Left renal pelvis (tissue), 4 donors: ENCODE measurements at places on chromosomes 16 and 17.

GRCh38 chr17:2180768-2181167 is 122.8 kb downstream of the SMG6 start:
- DNase-seq = no peak

DNA sequence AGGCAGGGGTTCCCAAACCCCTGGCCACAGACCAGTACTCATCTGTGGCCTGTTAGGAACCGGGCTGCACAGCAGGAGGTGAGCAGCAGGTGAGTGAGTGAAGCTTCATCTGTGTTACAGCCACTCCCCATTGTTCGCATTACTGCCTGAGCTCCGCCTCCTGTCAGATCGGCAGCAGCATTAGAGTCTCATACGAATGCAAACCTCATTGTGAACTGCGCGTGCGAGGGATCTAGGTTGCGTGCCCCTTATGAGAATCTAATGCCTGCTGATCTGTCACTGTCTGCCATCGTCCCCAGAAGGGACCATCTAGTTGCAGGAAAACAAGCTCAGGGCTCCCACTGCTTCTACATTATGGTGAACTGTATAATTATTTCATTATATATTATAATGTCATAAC is 25.1 kb upstream of the RMI2 start:
- no peak for DNase-seq

GRCh38 chr17:27920569-27920968 is 27.4 kb upstream of the LYRM9 start:
- no peak for DNase-seq

- DNase-seq = peak; percentile 26
Measured at GRCh38 chr17:20091174-20092029, 82.2 kb downstream of the SPECC1 start.

- DNase-seq = no peak
Measured at GRCh38 chr16:12482455-12483220, 321.0 kb downstream of the CPPED1 start.

DNA sequence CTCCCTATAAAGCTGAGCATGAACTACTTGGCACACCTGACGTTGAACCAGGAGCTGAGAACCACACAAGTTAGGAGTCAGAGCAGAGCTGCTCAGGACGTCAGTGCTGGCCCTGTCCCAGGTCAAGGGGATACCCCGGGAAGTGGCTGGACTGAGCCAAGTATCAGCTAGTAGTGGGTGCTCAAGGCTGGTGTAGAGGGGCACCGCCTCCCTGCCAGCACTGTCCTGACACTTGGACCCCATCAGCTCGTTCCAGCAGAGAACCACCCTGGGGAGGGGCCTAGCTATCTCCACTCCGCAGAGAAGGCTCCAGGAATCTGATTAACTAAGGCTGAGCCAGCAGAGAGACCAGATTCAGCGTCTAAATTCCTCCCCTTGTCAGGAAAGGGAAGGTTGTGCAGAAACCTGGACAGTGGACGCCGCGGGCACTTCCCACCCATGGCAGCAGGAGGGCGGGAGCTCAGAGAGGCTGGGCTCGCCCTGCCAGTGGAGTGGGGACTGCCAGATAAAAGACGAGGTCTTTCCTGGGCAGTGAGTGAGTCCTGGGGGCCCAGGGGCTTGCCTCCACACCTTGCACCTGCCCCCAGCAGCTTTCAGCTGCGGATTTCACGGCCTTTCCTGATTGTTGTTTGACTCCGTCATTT is 21.0 kb downstream of the C16orf90 start:
- no peak for DNase-seq

DNA sequence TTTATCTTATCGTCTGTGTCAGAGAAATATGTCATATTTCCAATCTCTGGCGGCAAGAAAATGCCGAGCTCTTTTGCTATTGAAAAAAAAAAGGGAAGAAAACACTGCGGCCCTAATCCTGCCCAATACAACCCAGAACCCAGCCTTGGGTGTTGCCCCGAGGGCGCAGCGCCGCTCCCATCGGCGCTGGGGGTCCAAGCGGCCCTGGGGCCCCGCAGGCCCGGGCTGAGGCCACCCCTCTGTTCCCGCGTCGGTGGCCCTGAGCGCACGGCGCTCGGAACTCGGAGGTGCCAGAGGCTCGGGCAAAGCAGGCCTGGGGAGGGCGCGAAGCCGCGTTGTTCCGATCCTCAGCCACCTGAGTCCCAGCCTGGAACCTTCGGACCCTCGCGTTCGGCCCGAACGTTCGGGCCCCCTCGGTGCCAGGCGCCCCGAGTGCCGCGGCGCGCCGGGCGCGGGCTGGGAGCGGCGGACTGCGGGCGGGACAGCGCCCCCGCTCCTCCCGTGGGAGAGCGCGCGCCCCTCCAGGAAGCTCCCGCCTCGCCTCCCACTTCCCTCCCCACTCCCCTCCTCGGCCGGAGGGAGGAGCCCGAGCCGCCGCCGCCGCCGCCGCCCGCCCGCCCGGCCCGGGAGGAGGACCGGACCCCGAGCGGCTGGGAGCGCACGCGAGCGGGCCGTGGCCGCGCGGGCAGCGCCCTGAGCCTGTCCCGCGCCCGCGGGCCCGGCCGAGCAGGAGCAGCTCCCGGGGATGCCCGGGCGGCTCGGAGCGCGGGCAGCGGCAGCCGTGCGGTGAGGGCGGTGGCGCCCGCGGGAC is at the start of gene CPNE2:
Gene CPNE2, plus strand, starts transcription at position 609 of the 811 bp plus-strand sequence. CDS start 18,160 bp downstream, outside the sequence.
- DNase-seq = no peak

GRCh38 chr16:48862087-48862532 is 252.1 kb upstream of the N4BP1 start:
- DNase-seq = no peak

DNA sequence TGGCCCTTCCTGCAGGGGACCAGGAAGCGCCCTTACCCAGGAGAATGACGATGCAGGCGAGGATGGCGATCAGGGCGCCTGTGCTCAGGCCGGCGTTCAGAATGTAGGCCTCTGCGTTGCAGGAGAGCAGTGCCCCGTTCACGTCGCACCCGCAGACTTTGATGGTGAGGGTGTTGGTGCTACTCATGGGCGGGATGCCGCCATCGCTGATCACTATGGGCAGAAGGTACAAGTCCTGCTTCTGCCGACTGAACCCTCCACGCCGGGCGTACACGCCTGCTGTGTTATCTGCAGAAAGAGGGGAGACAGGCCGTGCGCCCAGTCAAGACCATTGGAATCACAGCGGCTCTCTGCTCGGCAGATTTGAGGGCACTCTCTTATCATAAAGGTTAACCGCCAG is 171.1 kb downstream of the CDH11 start:
- DNase-seq = no peak

DNA sequence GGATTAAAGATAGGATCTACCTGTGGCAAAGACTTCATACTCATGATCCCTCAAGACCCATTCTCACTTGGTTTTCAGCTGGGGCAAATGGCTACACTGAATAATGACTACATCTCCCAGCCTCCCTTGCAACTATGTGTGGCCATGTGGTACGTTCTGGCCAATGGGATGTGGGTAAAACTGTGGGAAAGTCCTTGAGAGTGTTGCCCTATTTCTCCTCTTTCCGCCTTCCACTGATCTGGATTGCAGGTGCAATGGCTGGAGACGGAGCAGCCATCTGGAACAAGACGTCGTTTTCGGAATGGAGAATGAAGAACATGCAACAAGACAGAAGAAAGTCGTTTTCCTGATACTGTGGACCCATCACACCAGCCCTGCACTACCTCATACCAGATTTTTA is 48.5 kb downstream of the HAPSTR1 start:
- no peak for DNase-seq

- no peak for DNase-seq
Measured at GRCh38 chr16:53755026-53755910, 51.3 kb downstream of the FTO start.

DNA sequence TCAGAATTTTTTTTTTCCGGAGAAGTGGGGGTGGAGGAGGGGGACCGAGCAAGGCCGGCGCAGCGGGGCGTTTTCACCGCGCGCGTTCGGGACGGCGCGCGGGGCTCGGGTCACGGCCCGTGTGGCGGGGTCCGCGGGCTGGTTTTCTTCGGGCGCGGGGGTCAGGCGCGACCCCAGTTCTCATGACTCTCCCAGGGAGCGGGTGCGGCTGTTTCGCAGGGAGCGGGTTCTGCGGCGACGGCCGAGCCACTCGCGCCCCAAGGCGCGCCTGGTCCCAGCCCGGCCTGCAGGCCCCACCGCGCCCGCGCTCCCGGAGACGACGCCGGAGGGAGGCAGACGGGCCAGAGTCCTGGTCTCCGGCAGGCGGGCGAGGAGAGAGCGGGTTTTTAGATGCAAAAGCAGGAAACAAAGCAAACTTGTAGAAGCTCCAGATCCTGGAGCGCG is 1.0 kb downstream of the BAHCC1 start:
- DNase-seq = no peak

GRCh38 chr17:80695979-80696378 is 151.3 kb downstream of the RPTOR start:
- no peak for DNase-seq

- DNase-seq = no peak
Measured at GRCh38 chr17:58337210-58337599, 8.6 kb upstream of the TSPOAP1 start.

GRCh38 chr16:69049146-69049545 is 56.3 kb upstream of the HAS3 start:
- no peak for DNase-seq

DNA sequence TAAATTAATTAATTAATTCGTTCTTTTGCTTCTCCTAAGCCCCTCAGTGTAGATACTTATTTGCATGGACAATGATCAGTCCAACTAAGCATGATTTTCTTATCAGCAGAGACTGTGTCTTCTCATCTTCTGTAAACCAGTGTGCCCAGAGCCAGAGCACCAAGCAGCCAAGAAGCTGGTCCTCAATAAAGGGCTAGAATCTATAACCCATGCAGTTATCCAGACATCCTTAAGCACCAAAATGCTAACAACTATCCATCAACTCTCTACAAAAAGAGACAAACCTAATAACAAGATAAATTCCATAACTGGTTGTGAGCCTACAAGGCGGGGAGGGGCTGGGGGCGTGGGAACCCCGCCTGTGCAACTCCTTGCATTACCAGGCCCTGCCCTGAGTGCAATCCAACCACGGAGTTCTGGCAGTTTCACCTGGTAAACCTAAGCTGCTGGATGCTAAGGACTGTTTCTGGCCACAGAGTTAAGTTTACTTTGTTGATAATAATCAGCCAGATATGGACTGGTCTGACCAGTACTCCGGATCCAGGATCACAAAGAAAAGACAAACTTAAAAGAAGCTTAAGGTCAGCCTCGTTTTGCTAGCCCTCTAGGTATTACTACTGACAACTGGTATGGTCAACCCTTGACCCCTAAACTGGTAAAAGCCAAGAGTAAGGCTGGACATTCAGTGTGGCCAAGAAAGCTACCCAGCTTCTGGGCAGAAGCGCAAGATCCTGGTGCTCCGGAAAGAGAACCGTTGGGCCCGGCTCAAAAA is 51.5 kb downstream of the ZFHX3 start:
- DNase-seq = no peak

- no peak for DNase-seq
Measured at GRCh38 chr16:75101635-75102034, 14.9 kb downstream of the LDHD start.

DNA sequence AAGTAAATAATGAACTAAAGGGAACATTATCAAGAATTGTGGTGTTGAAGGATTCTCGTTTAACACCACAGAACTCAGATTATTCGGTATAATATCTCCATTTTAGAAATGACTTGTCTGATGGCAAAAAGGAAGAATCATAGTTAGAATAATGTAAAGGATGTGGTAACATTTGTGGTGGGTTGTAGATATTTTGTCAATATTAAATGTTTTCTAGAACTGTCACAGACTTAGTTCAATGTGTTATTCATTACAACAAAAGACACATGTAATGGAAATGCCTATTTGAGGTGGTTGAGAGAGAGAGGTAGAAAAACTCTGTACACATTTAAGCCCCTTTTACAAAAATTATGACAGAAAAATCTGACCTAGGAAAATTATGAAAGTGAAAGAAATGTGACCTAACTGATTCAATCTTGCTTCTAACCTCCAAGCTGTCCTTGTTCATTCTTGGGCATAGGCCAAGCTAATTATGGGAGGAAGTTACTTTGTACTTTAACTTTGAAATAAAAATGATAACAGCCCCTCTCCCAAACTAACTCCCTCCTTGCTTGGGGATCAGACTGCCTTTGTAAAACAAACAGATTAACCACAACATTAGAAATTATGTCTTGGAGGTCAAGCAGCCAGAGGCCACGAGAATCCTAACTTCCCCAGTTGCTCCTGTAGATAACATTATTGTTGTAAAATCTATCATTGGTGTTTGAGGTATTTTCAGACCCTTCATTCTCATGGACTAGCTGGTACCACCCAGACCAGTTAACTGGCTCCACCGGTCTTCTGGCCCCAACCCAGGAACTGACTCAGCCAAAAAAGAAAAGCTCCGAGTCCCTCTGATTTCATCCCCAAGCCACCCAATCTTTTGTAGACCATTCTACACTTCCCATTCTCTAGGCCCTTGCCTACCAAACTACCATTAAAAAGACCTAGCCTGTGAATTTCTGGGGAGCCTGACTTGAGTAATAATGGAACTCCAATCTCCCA is 1287.8 kb upstream of the CDH8 start:
- no peak for DNase-seq

GRCh38 chr16:28042811-28043210 is 20.7 kb downstream of the GSG1L start:
- DNase-seq = no peak

- DNase-seq = no peak
Measured at GRCh38 chr17:7144213-7144612, 29.6 kb upstream of the ASGR2 start.

DNA sequence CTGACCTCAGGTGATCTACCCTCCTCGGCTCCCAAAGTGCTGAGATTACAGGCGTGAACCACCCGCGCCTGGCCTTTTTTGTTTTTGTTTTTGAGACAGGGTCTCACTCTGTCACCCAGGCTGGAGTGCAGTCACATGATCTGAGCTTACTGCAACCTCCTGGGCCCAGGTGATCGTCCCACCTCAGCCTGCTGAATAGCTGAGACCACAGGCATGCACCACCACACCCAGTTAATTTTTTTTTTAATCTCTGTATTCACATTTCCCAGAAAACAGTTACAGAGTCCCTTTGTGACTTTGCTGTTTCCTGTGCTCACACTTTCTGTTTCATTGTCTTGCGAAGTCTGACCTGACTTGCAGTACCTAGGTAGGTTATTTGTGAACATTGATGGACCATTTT is 2.7 kb downstream of the CLUAP1 start:
- no peak for DNase-seq

DNA sequence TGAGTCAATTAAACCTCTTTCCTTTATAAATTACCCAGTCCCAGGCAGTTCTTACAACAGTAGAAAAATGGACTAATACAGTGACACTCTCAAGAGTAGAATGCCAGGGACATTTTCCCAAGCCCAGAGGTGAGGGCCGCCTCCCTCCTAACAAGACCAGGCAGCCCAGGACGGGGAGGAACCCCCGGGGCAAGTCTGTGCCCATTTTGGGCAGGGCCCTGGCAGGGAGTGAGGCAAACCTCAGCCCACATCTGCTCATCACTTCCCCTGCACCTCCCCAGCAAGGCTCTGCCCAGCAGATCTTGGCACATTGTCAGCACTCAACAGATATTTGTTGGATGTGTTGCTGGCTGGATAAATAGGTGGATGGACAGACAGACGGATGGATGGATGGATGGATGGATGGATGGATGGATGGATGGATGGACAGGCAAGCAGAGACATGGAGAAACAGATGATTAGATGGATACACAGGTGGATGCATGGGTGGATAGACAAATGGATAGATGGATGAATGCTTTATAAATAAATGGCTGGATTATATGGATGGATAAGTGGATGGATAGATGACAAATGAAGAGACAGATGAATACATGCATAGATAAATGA is 271.3 kb downstream of the PARN start:
- no peak for DNase-seq

- no peak for DNase-seq
Measured at GRCh38 chr16:23663918-23664317, 14.8 kb upstream of the PLK1 start.
